Skin of body (tissue), 3 donors: ENCODE measurements at places on chromosomes 1 and 21. TPM values are rescaled to one million over a fixed set of nuclear protein-coding genes. Genes with fewer than 3 reads are reported as not detected.
A peak's percentile ranks its signal among the peaks of the same experiment; 100 is the strongest.

GRCh38 chr1:167991546-167991945, 54.7 kb upstream of the MPC2 start:
- no peak for DNase-seq

GRCh38 chr1:148315071-148315811, 163.2 kb upstream of the NBPF11 start:
- no peak for DNase-seq

DNA sequence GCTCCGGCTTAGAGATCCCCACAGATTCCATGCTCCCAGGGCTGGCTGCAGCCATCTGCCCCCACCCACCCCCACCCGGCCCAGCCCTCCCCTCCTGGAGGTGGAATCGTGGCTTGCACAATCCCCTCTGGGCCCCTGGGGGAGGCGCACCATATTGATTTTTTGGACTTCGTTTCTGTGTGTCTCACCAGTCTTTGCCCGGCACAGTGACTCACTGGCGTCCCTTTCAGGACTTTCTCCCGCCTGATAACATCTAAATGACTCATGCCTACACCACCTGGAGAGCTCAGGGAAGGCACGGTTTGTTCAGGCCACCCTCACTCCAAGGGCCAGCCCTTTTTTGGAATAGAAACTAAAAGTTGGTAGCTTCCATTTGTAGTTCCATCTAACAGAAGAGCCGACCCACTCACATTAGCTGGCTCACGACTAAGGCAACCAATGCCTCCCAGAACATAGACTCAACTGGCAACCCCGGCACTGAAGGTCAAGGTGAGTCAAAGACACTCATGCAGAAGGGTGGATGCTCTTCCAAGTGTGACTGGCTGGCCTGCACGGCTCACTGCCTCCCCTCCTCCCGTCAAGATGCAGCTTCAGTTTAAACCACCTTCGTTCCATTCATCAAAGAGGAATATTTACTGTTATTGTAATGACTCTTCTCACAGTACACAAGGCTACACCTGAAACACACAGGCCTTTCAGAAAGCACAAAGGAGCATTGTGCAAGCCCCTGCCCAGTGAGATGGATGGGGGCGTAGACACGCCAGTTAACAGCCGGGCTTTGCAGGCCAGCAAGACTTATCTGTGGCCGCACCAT, 18.1 kb upstream of the ETS2 start:
- no peak for DNase-seq

DNA sequence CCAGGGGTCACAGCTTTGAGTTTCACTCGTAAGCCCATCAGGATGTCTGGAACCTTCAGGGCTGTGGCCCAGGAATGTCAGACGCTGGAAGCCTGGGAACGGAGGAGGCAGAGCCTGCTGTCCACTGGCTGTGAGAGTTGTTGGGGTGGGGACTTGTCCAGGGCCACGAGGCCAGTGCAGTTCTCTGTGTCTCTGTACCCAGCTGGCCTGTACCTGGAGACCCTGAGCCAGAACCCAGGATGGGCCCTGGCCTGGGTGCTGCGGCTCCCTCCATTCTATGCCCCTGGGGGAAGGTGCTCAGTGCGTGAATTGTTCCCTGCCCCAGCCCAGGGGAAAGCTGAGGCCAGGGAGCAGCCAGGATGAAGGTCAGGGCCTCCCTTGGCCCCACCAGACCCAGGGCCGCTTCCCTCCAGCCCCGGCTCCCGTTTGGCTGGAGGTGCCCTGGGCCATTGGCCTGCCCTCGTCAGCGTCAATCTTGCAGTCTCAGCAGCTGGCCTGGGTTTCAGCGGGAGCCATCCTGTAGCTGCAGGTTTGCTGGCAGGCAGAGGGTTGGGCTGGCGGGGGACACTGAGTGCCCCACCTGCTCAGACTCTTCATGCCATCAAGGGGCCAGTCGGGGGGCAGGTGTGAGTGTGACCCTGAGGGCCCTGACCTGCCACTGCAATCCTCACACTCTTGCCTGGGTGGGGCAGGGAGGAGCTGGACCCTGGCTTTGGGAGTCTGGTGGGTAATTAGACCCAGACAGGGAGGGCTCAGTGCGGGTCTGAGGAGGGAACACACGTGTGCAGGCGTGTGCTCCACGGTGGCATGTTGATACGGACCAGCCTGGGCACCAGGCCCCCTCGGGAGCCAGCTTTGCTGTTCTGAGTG, 724 bp upstream of the CALML6 start:
- DNase-seq = no peak

- peak; percentile 73 for DNase-seq
Observed at GRCh38 chr1:203368624-203369451, 17.9 kb upstream of the FMOD start.

DNA sequence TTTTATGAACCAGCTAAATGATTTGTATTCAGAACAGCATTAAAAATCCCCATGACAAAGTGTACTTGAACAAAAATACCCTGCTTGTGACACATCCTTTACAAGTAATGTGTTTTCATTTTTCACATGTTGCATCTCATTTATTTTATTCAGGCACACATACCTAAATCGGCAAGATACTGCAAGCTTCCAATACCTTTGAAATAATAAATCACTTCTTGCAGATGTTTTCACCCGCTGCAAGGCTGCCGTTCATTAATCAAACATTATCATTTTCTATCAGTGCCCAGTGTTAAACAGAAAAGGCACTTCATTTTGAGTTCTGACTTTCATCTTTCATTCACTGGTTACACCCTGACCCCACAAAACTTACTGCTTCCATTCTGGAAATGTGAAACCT, 269.6 kb downstream of the DPYD start:
- no peak for DNase-seq

DNA sequence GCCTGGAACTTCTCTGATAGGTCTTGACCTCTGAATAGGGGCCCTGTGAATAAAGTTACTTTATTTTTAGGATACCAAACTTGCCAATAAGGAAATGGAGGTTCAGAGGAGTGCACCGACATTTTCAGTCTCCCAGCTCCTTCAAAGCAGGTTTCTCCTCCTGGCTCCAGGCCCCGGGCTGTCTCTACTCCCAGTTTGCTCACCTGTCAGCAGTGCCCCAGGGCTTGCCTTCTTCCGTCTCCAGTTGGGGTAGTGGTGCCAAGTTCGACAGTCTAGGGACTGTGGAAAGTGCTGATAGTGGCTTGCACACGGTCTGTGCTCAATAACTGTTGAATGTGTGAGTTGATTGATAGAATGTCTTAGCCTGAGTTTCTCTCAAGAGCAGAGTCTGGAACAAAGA, 149.2 kb downstream of the ACTL8 start:
- DNase-seq = no peak

DNA sequence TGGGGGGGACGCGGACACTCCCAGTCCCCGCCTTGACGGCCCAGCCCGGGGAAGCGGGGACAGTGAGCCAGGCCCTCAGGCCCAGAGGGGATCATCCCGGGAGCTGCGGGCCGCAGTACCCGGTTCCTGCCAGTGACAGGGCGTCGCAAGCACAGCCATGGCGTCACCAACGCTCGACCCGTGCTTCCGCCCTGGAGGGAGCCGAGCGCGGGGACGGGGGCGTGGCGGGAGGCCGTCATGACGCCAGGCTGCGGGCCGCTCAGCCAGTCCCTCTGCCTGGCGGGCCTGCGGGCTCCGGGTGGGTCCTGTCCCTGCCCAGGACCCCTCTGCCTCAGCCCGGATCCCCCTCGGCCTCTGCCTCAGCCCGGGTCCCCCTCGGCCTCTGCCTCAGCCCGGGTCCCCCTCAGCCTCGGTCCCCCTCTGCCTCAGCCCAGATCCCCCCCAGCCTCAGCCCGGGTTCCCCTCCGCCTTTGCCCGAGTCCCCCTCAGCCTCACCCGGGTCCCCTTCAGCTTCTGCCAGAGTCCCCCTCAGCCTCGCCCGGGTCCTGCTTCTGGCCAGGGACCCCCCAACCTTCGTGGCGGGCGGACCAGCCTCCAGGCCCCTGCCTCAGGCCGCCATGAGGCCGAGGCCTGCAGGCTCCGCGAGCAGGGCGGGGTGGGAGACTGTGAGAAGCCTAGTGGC, 2.3 kb upstream of the SLC2A5 start:
- no peak for DNase-seq

- no peak for DNase-seq
Observed at GRCh38 chr1:233025157-233025556, 74.7 kb downstream of the NTPCR start.

GRCh38 chr1:85864727-85865126, 156.5 kb upstream of the ZNHIT6 start:
- DNase-seq = no peak

DNA sequence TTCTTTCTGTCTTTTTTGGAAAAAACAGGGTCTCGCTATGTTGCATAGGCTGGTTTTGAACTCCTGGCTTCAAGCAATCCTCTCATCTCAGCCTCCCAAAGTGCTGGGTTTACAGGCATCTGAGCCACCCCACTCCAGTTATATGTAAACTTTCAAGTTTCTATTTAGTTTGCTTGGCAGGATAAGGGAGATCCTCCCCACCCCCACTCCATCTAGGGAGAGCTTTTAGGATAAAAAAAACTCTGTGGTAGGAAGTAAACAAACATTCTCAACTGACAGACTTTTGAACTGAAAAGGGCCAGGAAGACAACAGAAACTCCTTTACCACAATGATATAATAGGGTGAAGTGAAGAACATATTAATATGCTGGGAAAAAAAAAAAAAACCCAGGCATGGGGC, 41.0 kb upstream of the ZNF326 start:
- DNase-seq = no peak

DNA sequence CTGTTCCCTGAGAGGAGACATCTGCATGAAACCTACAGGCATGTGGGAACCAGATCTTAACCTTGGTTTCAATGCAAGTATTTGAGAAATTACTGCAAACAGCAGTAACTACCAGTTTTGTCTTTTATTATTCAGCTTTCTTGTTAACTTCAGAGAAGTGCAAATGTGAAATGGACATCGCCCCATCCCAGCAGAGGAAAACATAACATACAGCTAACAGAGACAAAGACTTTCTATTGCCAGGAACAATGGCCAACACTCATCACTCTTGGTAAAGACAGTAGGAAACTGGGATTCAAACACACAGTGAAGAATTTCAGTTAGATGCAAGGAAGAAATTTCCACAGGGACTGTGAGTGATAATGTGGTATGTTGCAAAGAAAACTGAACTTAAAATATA, 115.1 kb downstream of the SLC30A10 start:
- DNase-seq = peak; percentile 83

- DNase-seq = no peak
Observed at GRCh38 chr1:1943834-1944570, 24.9 kb upstream of the TMEM52 start.

- no peak for DNase-seq
Observed at GRCh38 chr21:36676039-36676950, 22.6 kb upstream of the SIM2 start.

DNA sequence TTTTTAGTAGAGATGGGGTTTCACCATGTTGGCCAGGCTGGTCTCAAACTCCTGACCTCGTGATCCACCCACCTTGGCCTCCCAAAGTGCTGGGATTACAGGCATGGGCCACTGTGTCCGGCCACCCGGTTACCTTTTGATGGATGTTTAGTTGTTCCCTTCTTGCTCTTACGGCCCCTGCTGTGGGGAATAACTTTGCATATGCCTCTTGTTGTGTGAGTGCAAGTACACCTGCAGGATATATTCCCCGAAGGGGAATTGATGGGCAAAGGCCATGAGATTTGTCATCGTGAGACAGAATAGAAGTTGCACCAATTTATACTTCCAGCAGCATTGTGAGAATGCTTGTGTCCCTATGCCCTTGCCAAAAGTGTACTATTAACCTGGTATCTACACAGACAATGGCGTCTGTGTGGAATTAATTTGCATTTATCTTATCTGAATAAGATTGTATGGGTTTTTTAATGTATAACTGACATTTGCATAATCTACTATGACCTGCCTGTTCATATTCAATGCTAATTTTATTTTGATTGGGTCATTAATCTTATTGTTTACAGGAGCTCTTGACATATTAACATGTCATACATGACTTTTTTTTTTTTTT, 8.1 kb downstream of the IL6R start:
- DNase-seq = no peak

GRCh38 chr1:183996040-183996384, 41.5 kb downstream of the COLGALT2 start:
- no peak for DNase-seq

- DNase-seq = peak; percentile 23
Observed at GRCh38 chr1:54465351-54465811, 59.2 kb upstream of the SSBP3 start.

DNA sequence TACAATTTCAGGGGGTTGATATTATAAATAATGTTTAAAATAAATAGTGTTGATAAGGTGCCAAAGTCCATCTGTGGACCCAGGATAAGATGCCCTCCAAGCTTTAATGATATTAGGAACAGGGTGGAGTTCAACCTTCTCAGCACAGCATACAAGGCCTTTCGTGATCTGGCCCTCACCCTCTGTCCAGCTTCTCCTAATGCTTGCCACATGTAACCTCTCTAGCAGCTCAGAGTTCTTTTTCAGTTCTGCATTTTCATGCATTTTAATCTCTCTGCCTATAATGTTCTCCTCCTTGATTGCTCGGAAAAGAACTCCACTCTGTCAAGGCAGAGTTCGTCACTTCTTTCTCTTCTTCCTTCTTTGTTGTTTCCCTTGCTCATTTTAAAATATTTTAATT, 21.4 kb upstream of the SMAP2 start:
- no peak for DNase-seq

DNA sequence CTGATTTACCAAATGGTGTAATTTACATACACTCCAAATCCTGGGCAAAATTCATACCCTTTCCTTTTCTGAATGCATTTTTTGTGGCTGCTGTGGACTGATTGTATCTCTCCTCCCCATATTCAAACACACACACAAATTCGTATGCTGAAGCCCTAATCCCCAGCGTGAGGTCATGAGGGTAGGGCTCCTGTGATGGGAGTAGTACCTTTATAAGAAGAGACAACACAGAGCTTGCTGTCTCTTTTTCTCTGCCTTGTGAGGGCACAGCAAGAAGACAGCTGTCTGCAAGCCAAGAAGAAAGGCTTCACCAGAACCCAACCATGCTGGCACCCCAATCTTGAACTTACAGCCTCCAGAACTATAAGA, 24.4 kb downstream of the DUSP10 start:
- no peak for DNase-seq

- DNase-seq = no peak
Observed at GRCh38 chr1:182794091-182794490, 4.5 kb downstream of the NPL start.

GRCh38 chr1:47201179-47201578, 11.3 kb upstream of the PDZK1IP1 start:
- DNase-seq = no peak

RLF gene
- total RNA-seq = 47.1 TPM

LCE2C gene
- 3.4 TPM for total RNA-seq

CCDC17 gene
- total RNA-seq = 0.79 TPM

FAM78B gene
- total RNA-seq = 1.5 TPM

ADAMTS1 gene
- total RNA-seq = 67.3 TPM

PUM1 gene
- 81.8 TPM for total RNA-seq

TIE1 gene
- 19.5 TPM for total RNA-seq
